ENCODE measurements at places on chromosomes 7 and 10. TPM values are rescaled to one million over a fixed set of nuclear protein-coding genes. Genes with fewer than 3 reads are reported as not detected.

Gene SLC39A12
- not detected for total RNA-seq

Gene DTX2
- total RNA-seq: 5.8 TPM

Gene CALML5
- not detected for total RNA-seq

Gene FAM25G
- not detected for total RNA-seq

Gene AVPI1
- total RNA-seq: 6.7 TPM

Gene PDGFA
- total RNA-seq: 26.0 TPM

Gene PIK3CG
- total RNA-seq: 1.7 TPM

Gene SHOC2
- total RNA-seq: 47.9 TPM

Gene PVRIG
- not detected for total RNA-seq

Gene TRIM50
- total RNA-seq: 0.33 TPM

Gene BUB3
- total RNA-seq: 33.5 TPM

DNA sequence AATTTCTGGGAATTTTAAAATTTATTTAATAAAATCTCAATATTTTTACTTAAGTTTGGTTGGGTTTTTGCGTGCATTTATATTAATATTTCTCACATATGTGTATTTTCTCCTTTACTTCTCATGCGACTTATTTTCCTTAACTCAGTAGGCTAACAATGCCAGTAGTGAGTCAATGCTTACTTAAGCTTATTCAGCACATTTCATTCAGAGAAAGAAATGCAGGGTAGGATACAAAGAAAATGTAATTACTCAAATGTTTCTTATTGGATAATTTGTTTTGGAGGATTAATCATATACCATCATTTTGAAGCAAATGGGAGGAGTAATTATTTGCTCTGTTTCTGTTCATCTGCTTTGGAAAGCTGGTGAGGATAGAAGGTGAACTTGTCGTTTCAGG is 623.5 kb downstream of the POM121L12 start:
- H3K4me1 ChIP-seq: no peaks in the 10 kb centered on the region
- H3K27me3 ChIP-seq: no peaks in the 10 kb centered on the region
- no peak overlapping the region for H3K4me3 ChIP-seq
- H3K36me3 ChIP-seq: no peaks in the 10 kb centered on the region

- peak overlapping the region; percentile 32 for H3K27ac ChIP-seq
- DNase-seq: no peak
- H3K27me3 ChIP-seq: no peaks in the 10 kb centered on the region
- H3K4me3 ChIP-seq: no peak overlapping the region
- H3K4me1 ChIP-seq: peaks cover 66% of the 10 kb centered on the region
- H3K36me3 ChIP-seq: peaks cover 84% of the 10 kb centered on the region
Observed at GRCh38 chr7:30430777-30431176, 47.8 kb downstream of the NOD1 start.

DNA sequence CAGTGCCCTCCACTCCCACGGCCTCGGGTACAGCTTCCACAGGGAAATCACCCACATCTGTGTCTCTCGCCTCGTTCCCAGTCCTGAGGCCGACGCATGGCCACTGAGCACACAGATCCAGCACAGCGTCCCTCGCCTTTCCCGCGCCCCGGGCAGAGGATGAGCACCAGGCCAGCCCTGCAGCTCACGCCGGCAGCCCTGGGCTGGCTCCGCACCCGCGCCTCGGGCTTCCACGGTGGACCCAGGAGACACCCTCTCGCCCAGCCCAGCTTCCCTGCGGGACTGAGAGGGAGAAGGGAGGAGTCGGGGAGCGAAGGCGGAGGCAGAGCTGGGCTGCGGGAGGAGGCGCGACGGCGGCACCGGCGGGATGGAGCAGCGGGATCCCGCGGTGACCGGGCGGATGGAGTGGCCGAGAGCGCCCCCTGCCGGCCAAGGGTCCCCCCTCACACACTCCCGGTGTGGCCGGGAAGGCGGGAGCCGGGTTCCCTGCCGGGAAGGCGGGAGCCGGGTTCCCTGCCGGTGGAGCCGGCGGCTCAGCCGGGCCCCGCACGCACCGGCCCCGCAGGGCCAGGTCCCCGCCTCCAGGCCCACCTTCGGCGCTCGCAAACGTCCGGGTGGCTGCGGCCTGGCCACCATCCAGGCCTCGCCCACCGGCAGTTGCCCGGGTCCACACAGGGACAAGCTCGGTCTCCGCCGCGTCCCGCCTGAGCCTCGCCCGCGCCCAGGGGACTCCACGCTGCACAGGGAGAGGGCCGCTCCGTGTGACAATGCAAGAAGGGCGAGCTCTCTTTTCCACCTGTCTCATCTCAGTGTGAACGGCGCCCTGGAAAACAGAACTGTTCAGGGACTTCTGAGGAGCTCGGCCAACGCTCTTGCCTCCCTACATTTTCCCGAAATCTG is 110.3 kb upstream of the LANCL2 start:
- peak overlapping the region; percentile 84 for H3K4me3 ChIP-seq
- peak overlapping the region; percentile 63 for H3K27ac ChIP-seq
- peaks cover 74% of the 10 kb centered on the region for H3K27me3 ChIP-seq
- peaks cover 13% of the 10 kb centered on the region for H3K4me1 ChIP-seq
- peak; percentile 87 for DNase-seq

- peaks cover 13% of the 10 kb centered on the region for H3K36me3 ChIP-seq
- H3K4me1 ChIP-seq: no peaks in the 10 kb centered on the region
- no peak for DNase-seq
- no peaks in the 10 kb centered on the region for H3K27me3 ChIP-seq
- no peak overlapping the region for H3K4me3 ChIP-seq
Observed at GRCh38 chr7:13890793-13891192, 98.7 kb downstream of the ETV1 start.

GRCh38 chr7:101588131-101588935 is 40.8 kb downstream of the MYL10 start:
- peaks cover 3% of the 10 kb centered on the region for H3K27me3 ChIP-seq
- H3K4me1 ChIP-seq: no peaks in the 10 kb centered on the region
- no peak overlapping the region for H3K27ac ChIP-seq
- H3K4me3 ChIP-seq: no peak overlapping the region
- no peaks in the 10 kb centered on the region for H3K36me3 ChIP-seq

DNA sequence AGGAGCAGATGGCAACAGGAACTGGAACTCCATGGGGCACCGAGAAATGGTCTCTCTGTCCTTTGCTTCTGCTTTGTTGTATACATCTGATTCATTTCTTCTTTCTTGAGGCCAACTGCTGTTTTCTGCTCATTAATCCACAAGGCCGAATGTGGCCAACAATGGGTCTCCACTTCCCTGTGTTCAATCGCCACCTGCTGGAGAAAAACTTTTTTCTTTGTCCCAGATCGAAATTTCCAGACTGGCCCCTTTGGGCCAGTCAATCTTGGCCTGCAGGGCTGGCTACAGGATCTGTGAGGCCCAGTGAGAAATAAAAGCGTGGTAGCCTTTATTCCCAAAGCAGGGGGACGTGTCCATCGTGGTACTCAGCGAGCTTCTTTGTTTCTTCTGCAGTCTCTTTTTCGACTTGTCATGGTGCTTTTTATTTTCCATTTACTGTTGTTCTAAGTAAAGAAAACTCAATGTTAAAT is 58.8 kb downstream of the PARP12 start:
- no peak overlapping the region for H3K27ac ChIP-seq
- no peaks in the 10 kb centered on the region for H3K36me3 ChIP-seq
- no peaks in the 10 kb centered on the region for H3K4me1 ChIP-seq
- H3K27me3 ChIP-seq: no peaks in the 10 kb centered on the region
- DNase-seq: no peak
- no peak overlapping the region for H3K4me3 ChIP-seq

DNA sequence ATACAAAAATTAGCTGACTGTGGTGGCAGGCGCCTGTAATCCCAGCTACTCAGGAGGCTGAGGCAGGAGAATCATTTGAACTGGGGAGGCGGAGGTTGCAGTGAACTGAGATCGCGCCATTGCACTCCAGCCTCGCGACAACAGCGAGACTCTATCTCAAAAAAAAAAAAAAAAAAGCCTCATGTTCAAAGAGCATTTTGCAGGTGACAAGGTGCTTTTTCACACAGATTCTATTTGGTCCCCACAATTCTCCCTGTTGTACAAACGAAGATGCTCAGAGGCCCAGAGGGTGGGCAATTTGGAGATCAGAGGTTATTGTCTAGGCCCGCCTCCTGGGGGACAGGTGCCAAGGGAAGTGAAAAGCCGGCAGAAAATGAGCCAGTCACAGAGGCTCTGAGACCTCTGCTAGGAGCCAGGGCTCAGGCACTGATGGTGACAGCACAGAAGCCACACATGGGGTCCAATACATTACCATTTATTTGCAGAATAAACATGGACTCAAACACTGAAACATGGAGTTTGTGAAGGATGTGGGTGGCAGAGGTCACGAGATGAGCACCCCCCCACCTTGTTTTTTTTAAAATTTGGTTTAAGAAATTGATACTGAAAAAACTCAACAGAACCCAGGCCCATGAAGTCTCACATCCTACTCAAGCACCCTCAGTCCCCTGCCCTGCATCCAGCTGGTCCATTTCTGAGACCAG is 882 bp upstream of the GAL3ST4 start:
- H3K36me3 ChIP-seq: no peaks in the 10 kb centered on the region
- peaks cover 81% of the 10 kb centered on the region for H3K27me3 ChIP-seq
- peaks cover 32% of the 10 kb centered on the region for H3K4me1 ChIP-seq
- peak overlapping the region; percentile 62 for H3K4me3 ChIP-seq
- DNase-seq: no peak
- peak overlapping the region; percentile 77 for H3K27ac ChIP-seq

DNA sequence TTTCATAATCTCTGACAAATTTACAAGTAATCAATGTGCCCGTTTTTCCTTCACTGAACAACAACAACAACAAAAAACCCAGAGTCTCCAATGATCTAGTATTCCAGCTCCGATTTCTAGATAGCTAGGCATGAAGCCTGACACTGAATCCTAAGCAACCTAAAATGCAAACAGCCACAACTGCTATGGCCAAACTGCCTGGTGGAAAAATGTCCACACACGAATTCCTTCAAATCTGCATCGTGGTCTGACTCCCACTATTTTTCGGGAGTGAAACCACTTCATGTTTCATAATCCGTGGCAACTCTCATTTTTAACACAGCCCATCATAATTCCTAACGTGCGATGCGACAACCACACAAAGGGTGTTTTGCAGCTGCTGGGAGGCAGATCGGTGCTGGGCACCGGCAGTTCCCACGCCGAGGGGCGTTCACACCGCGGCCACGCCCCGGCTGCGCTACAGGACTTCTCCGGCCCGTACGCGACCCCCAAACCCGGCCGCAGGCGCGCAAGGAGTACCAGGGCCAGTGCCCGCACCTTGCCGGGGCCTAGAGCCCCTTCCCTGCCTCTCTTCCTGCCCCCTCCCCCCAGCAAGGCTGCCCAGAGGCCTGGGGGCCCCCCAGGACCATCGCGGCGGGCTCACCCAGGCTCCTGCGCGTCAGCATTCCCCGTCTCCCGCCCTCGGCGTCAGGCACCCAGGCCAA is 814 bp downstream of the RUFY2 start:
- H3K4me1 ChIP-seq: peaks cover 24% of the 10 kb centered on the region
- peaks cover 2% of the 10 kb centered on the region for H3K36me3 ChIP-seq
- H3K27me3 ChIP-seq: no peaks in the 10 kb centered on the region
- H3K4me3 ChIP-seq: peak overlapping the region; percentile 96
- peak; percentile 48 for DNase-seq
- H3K27ac ChIP-seq: peak overlapping the region; percentile 94

GRCh38 chr7:28685644-28686417 is 272.3 kb downstream of the TRIL start:
- H3K36me3 ChIP-seq: no peaks in the 10 kb centered on the region
- peak overlapping the region; percentile 68 for H3K4me3 ChIP-seq
- peak; percentile 88 for DNase-seq
- H3K27me3 ChIP-seq: no peaks in the 10 kb centered on the region
- peaks cover 56% of the 10 kb centered on the region for H3K4me1 ChIP-seq
- peak overlapping the region; percentile 87 for H3K27ac ChIP-seq

GRCh38 chr7:24764972-24765744 is 7.9 kb upstream of the GSDME start:
- peaks cover 14% of the 10 kb centered on the region for H3K4me1 ChIP-seq
- no peak overlapping the region for H3K27ac ChIP-seq
- DNase-seq: no peak

GRCh38 chr7:152667958-152668357 is 8.0 kb downstream of the XRCC2 start:
- no peak overlapping the region for H3K27ac ChIP-seq
- H3K36me3 ChIP-seq: no peaks in the 10 kb centered on the region
- no peaks in the 10 kb centered on the region for H3K27me3 ChIP-seq

DNA sequence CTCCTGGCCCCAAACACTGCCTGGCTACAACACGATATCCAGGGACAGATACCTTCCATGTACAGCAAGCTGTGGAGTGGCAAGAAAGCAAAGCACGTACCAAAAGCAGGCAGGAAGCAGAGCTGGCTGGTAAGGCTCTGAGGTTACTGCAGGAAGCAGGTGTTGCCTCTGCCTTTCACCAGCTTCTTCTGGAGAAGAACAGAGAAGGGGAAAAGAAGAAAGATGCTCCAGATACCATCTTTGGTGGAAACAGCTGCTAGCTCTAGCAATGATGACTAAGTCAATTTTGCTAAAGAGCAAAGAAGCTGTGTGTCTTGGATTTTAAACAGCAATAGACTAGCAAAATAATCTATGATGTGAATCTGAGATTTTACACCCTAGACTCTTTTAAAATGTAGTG is 34.9 kb upstream of the PRSS1 start:
- no peak overlapping the region for H3K4me3 ChIP-seq
- H3K4me1 ChIP-seq: no peaks in the 10 kb centered on the region
- H3K36me3 ChIP-seq: no peaks in the 10 kb centered on the region
- no peak overlapping the region for H3K27ac ChIP-seq

DNA sequence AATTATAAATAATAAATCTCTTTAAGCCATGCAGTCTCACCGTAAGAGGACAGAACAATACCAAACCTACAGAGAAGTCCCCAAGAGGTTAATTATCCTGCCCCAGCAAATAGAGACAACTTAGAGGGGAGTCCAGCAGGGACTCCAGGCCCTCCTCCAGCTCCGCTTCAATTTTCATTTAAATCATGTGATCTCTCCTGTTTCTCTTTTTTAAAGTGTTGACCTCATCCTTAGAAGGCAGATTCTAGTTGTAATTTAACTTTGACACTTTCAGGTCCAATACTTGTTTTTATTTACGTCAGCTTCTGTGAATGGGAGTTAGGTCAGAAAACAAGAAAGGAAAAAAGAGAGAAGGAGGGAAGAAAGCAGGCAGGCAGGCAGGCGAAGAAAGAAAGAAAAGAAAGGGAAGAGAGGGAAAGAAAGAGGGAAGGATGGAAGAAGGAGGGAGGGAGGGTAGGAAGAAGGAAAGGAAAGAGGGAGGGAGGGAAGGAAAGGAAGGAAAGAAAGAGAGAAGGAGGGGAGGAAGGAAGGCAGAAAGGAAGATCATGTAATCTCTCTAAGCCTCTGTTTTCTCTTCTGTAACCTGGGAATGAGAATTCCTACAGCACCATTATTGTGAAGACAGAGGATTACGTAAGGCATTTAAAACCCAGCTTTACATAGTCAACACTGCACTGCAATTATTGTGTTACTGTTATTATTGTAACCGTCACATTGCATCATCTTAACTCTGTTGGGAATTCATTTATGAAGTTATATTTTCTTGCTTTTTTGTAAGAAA is 227.7 kb downstream of the SKIDA1 start:
- H3K4me1 ChIP-seq: peaks cover 9% of the 10 kb centered on the region
- no peak overlapping the region for H3K27ac ChIP-seq
- H3K36me3 ChIP-seq: no peaks in the 10 kb centered on the region
- DNase-seq: no peak
- no peak overlapping the region for H3K4me3 ChIP-seq

GRCh38 chr7:135690566-135690965 is 28.3 kb downstream of the STMP1 start:
- DNase-seq: no peak
- H3K27ac ChIP-seq: no peak overlapping the region
- H3K4me3 ChIP-seq: no peak overlapping the region
- peaks cover 27% of the 10 kb centered on the region for H3K36me3 ChIP-seq
- H3K4me1 ChIP-seq: peaks cover 15% of the 10 kb centered on the region

GRCh38 chr10:33015761-33016547 is 57.9 kb upstream of the ITGB1 start:
- peak overlapping the region; percentile 56 for H3K27ac ChIP-seq
- no peaks in the 10 kb centered on the region for H3K36me3 ChIP-seq
- H3K27me3 ChIP-seq: no peaks in the 10 kb centered on the region
- no peaks in the 10 kb centered on the region for H3K4me1 ChIP-seq
- DNase-seq: no peak
- no peak overlapping the region for H3K4me3 ChIP-seq

All from left ventricle myocardium inferior (tissue), 1 donor.